Astrocyte (in vitro differentiated cells and primary cell): ENCODE measurements at places on chromosomes 3 and 15.
A peak's percentile ranks its signal among the peaks of the same experiment; 100 is the strongest.

DNA sequence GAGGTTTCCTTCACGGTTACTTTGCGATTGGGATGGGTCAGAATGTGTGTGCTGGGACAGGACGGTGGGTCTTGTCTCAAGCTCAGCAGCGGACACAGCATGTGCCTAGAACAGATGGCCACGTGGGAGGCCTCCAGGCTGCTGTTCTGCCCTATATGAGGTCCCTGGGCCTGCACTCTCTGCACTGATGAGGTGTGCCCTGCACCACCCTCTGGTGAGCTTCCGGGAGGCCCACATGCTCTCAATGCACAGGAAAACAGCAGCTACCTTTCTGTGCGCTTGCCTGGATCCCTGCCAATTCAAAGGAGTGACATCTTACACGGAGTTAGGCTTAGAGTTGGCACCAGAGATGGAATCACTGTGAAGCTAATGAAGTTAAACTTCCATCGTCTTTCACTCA is 59.8 kb downstream of the BOC start:
- H3K4me3 ChIP-seq = no peak overlapping the region
- no peaks in the 10 kb centered on the region for H3K27me3 ChIP-seq
- H3K4me1 ChIP-seq = peaks cover 8% of the 10 kb centered on the region
- no peak for DNase-seq
- no peak overlapping the region for H3K27ac ChIP-seq
- H3K36me3 ChIP-seq = peaks cover 2% of the 10 kb centered on the region

DNA sequence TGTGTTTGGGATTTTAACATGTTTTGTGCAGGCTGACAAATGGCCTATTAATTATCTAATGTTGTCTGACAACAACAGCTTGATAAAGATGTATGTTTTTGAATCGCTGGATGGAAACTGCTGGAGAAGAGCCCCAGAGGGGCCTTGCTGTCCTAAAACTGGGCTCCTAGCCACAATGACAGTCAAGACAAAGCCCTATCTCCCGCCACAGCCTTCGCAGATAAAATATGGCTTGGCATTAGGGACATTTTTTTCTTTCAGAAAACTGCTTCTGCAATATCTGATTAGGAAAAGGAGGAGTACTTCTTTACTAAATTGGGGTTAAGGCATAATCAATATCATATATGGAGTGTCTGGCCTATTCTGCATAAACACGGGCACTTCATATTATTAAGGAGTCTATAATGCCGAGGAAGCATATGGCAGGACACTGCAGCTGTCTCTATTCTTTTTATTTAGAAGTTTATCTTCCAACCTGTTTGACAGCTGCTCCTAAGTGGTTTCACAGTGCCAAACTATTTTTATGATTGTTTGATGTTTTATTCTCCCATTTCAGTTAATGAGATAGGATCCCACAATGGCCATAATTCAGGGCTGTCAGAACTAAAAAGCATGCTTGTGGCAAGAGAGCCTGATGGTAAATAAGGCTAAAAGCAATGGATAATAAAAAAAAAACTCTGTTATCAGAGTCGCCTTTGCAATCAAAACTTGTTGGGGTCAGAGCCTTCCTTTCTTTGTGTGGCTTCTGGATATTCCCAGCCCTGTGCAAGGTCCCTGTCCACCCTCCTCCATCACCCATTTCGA is 210.1 kb downstream of the MECOM start:
- no peak overlapping the region for H3K4me3 ChIP-seq
- H3K27ac ChIP-seq = no peak overlapping the region
- no peaks in the 10 kb centered on the region for H3K36me3 ChIP-seq
- no peaks in the 10 kb centered on the region for H3K4me1 ChIP-seq

- H3K27me3 ChIP-seq = peaks cover 26% of the 10 kb centered on the region
- H3K4me3 ChIP-seq = no peak overlapping the region
- H3K27ac ChIP-seq = no peak overlapping the region
- no peak for DNase-seq
- H3K36me3 ChIP-seq = no peaks in the 10 kb centered on the region
These were observed 193.4 kb upstream of the LINGO1 start for GRCh38 chr15:77826006-77826695.

GRCh38 chr3:84974347-84974746 is 15.6 kb downstream of the CADM2 start:
- H3K27me3 ChIP-seq = no peaks in the 10 kb centered on the region
- no peak overlapping the region for H3K4me3 ChIP-seq

GRCh38 chr3:123327956-123328850 is 120.7 kb downstream of the ADCY5 start:
- no peak for DNase-seq
- no peaks in the 10 kb centered on the region for H3K36me3 ChIP-seq
- peaks cover 16% of the 10 kb centered on the region for H3K27me3 ChIP-seq
- no peak overlapping the region for H3K27ac ChIP-seq
- no peaks in the 10 kb centered on the region for H3K4me1 ChIP-seq

DNA sequence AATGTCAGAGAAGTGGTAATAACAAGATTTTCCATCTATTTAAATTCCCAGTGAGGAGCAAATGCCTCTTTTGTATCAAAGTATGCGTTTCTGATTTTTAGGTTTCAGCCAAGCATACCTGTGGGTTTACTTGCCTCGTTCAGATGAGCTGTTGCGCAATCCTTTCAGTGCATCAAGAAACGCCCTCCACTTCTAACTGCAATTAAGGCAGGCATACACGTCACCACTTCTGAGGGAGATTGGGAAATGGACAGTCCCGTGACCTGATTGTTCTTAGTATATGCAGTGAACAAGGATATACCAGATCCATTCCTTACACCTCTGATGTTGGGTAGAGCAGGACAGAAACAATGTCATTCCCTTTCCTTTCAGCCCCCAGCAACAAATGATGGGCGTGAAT is 219.0 kb downstream of the ITPR1 start:
- no peak overlapping the region for H3K27ac ChIP-seq
- H3K4me3 ChIP-seq = no peak overlapping the region
- H3K27me3 ChIP-seq = no peaks in the 10 kb centered on the region
- peak; percentile 99 for DNase-seq
- no peaks in the 10 kb centered on the region for H3K36me3 ChIP-seq
- peaks cover 13% of the 10 kb centered on the region for H3K4me1 ChIP-seq

GRCh38 chr3:42515976-42516375 is 13.5 kb downstream of the VIPR1 start:
- DNase-seq = no peak
- peaks cover 6% of the 10 kb centered on the region for H3K27me3 ChIP-seq
- H3K4me1 ChIP-seq = no peaks in the 10 kb centered on the region
- no peaks in the 10 kb centered on the region for H3K36me3 ChIP-seq

DNA sequence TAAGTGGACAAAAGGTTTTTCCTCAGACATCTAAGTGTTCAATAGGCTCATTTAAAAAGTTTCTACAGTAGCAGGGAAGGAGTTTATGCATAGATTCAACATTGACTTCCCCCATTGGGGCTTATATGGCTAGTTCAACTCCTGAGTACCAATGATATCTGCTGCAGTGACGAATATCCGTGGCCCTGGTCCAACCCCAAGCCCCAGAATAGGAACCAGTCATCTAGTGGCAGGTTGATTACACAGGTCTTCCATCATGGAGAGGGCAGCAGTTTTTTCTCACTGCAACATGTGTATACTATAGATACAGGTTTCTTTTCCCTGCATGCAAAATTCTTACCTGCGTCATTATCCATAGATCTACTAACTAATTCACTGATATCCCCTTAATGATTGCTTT is 45.8 kb upstream of the KPNA4 start:
- H3K4me3 ChIP-seq = no peak overlapping the region
- no peak overlapping the region for H3K27ac ChIP-seq
- H3K36me3 ChIP-seq = no peaks in the 10 kb centered on the region
- no peak for DNase-seq
- H3K27me3 ChIP-seq = no peaks in the 10 kb centered on the region

DNA sequence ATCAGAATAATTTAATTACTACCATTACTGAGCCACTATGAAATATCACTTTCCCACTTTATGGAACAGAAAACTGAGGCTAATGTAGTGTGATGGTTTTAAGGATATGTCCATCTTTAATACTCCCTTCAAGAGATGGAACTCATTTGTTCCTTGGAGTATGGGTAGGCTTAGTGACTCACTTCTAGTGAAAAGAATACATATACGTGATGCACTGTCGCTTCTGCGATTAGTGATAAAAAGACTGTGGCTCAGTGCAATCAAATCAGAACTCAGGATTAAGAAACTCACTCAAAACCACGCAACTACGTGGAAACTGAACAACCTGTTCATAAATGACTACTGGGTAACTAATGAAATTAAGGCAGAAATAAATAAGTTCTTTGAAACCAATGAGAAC is 216.6 kb downstream of the SUCLG2 start:
- H3K36me3 ChIP-seq = no peaks in the 10 kb centered on the region
- DNase-seq = no peak
- H3K4me3 ChIP-seq = no peak overlapping the region
- H3K27me3 ChIP-seq = no peaks in the 10 kb centered on the region
- H3K4me1 ChIP-seq = no peaks in the 10 kb centered on the region
- H3K27ac ChIP-seq = no peak overlapping the region

DNA sequence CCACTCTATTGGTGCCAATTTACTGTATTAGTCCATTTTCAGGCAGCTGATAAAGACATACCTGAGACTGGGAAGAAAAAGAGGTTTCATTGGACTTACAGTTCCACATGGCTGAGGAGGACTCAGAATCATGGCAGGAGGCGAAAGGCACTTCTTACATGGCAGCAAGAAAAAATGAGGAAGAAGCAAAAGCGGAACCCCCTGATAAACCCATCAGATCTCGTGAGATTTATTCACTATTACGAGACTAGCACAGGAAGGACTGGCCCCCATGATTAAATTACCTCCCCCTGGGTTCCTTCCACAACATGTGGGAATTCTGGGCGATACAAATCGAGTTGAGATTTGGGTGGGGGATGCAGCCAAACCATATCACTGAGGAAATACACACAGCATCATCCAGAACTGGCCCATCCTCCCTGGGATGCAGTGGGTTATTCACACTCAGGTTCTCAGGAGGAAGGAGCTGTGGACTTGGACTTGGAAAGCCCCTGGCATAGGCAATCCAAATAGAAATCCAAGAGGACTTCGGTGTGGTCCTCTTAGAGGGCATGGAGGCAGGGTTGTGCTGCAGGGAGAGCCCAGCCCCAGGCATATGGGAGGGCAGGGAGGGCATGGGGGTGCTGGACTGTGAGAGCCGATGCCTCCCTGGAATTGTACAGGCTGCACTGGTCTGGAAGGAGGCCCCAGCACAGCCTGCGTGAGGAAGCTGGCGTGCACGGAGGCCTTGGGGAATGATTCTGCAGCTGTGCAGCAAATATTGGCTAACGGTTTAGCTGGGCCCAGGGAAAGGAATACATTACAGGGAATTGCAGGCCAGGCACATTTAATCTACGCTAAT is 62.9 kb downstream of the EFCAB12 start:
- no peak for DNase-seq
- H3K4me1 ChIP-seq = no peaks in the 10 kb centered on the region
- no peak overlapping the region for H3K4me3 ChIP-seq
- peaks cover 7% of the 10 kb centered on the region for H3K27me3 ChIP-seq
- H3K27ac ChIP-seq = no peak overlapping the region

DNA sequence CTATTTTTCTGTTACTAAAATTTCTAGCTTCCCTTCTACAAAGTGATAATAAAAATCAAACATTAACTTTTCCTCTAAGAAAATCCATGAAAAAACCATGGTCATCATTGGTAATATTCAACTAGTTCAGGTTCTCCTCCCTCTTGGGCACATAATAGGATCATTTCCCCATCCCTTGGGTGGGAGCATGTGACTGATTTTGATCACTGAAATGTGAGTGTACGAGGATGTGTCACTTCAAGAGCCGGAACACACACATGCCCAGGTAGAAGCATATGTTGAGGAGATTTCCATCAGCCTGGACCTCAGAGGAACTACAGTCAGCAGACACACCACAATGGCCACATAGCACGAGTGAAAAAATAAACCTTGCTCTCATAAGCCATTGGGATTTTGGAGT is 36.1 kb downstream of the AP3S2 start:
- no peaks in the 10 kb centered on the region for H3K27me3 ChIP-seq
- no peak for DNase-seq
- H3K36me3 ChIP-seq = peaks cover 14% of the 10 kb centered on the region

- H3K27ac ChIP-seq = no peak overlapping the region
- no peak overlapping the region for H3K4me3 ChIP-seq
- peaks cover 21% of the 10 kb centered on the region for H3K4me1 ChIP-seq
- no peaks in the 10 kb centered on the region for H3K36me3 ChIP-seq
These were observed 7.1 kb downstream of the TEX264 start for GRCh38 chr3:51678186-51678585.
